ENCODE measurements at places on chromosomes 16 and 17.

GRCh38 chr17:49132699-49133364 lies at the start of gene B4GALNT2:
TSS of gene B4GALNT2 (plus strand) at chr17:49132769. CDS start at chr17:49132793, 24 bp downstream.
- peak; percentile 13 for DNase-seq

DNA sequence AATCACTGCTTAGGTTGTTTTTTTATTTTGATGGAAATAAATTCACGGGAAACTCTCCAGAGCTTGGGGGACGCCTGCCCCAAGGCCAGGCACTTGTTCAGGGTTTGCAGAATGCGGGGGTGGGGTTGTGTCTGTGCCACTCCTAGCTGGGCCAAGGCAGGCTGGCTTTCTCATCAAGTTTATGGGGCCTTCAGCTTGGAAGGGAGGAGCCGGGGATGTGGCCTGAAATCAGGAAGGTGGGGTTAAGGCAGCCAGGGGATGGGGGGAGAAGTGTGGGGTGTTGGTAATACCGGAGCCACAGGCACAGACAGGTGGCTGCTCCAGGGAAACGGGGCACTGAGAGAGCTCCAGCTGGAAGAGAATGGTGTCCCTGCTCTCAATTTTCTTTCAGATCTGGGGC lies 1.7 kb upstream of the CHAD start:
- DNase-seq, result no peak

- DNase-seq, result no peak
Observed at GRCh38 chr16:20957153-20957552, 56.6 kb downstream of the LYRM1 start.

DNA sequence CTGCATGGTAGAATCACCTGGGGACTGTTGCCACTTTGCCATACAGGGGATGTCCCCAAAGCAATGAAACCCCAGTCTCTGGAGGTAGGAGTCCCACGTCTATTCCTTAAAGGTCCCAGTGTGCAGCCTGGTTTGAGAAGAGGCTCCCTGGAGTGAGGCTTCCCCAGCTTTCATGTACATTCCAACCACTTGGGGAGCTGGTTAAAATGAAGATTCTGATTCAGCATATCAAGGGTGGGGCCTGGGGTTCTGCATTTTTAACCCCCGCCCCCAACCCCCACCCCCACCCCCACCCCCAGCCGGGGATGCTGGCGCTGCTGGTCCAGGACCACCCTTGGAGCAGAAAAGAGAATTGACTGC lies 241.2 kb downstream of the FOXL1 start:
- DNase-seq, result no peak

DNA sequence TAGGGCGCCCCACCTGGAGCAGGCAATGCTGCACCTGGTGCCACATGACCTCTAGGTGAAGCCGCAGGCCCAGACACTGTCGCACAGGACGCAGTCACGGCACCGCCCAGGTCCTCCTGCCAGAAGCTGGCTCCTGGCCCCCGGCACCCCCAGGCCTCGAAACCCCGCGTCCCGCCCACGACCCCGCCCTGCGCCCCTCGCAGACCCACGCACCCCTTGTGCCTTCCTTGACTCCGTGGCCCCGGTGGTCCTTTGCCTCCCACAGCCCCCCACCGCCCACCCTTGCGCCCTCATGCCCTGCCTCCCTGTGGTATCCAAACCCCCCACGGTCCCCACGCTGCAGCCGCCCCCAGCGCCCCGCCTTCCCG lies 6.3 kb upstream of the C1QTNF8 start:
- no peak for DNase-seq

DNA sequence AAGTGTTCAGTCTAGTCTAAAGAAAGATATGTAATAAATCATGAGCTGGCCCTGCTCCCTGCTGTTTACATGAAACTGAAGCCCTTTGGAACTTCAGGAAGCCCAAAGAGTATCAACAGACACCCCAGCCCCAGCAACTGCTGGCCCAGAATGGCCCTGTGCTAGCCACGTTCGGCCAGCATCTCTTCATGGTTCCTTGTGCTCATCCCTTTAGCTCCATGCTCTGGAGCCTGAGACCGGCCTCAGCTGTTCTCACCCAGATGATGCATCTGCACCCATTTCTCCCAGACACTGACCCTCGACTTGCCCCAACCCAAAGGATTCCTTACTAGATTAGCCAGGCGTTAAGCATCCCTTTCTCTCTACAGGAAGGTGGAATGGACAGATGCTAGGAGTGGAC lies 207.3 kb downstream of the HS3ST3B1 start:
- DNase-seq, result no peak

DNA sequence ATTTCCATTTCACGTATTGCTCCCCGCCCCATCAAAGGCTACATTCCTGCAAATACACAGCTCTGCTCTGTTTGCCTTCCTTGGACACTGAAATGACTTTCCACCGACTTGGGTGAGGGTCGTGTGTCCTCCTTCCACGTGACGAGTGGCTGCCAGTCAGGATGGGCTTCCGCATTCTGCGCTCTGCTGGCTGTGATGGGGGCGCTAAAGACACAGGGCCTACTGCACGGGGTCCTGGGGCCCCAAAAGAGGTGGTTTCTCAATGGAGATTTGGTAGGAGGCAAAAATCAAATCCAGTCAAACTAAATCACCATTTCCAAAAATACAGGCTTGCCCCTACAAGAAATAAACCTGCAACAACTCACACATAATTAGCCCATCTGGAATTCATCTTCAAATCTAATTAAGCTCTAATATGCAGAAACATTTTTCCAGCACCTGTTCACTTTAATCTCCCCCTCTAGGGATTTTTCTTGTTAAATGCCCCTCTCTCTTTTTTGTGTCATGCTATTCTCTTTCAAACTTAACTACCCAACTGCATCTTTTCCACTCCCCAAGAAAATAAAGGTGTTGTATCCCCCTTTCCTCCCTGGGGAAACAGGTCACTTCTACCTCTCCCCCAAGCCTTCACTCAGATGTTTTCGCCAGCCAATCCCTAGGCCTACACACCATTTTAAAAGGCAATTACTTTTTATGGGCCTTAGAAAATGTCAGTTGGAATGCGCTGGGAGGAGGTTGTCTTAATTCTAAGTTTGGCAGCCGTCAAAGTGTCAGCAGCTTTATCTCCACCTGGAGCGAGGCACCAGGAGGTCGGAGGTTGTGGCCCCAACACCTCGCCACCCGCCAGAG lies 21.9 kb upstream of the FAAP100 start:
- DNase-seq, result no peak

- DNase-seq, result no peak
Observed at GRCh38 chr17:6914711-6915110, 81.1 kb upstream of the ALOX12 start.

DNA sequence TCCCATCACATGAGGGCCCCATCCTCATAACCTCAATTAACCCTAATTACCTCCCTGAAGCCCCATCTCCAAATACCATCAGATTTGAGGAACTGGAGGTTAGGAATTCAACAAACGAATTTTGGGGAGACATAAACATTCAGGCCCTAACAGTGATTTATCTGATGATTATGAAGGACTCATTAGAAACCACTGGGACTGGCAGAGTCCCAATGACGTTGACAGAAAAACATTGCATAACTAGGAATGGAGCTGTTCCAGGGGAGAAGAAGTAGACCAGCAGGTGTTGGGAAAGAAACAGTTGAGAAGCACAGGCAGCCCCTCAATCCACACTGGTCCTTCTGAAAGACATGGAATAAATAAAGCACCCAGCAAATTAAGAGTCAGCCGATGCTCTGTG lies 282.0 kb downstream of the MAP2K4 start:
- DNase-seq, result no peak

DNA sequence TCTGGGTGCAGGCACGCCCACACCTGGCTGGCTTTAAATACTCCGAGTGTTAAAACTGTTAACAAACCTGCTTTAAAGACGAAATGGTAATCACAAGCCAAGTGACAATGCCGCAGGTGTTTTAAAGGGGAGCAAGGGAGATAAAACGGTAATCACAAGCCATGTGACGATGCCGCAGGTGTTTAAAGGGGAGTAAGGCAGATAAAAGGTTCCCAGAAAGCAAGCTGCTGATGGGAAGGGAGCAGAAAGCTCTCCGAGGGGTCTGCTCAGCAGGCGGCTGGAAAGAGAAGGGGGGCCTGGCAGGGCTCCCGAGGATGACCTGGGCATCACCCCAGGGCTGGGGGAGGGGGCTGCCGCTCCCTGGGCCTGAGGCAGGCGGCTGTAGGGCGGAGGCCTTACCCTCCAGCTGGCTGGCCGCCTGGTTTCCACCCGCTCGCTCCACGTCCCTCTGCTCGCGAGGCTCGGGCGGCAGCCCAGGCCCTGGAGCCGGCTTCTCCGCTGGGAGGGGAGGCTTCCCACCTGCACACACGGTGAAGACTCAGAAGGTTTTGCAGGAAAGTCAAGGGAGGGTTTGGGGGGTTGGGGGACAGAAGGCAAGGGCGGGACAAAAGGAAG lies 12.1 kb downstream of the NDUFAF8 start:
- DNase-seq, result no peak

DNA sequence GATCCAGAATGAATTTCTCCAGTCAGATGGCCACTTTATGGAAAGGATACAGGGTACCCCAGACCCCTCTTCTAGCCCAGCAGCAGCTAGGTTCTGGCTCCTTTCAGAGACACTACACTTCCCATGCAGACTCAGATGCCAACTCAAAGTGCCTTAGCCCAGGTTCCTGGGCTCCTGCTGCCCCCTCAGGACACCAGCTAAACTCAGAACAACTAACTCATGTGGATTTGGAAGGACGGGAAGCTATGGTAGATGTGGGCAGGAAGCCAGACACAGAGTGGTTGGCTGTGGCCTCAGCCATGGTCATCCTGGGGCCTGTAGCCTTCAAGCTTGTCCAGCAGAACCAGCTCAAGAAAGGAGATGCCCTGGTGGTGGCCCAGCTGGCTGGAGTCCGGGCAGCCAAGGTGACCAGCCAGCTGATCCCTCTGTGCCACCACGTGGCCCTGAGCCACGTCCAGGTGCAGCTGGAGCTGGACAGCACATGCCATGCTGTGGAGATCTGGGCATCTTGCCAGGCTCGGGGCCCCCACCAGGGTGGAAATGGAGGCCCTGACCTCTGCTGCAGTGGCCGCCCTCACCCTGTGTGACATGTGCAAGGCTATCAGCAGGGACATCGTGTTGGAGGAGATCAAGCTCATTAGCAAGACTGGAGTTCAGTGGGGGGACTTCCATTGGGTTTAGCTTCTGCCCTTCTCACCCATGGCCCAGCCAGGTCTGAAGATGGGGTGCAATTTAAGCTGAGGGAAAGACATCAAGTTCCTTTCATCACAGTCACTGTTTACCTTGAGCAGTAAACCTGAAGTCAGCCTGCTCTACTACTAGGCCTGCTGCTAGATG lies 111.8 kb downstream of the N4BP1 start:
- DNase-seq, result no peak

GRCh38 chr16:72850853-72851252 lies 197.1 kb downstream of the ZFHX3 start:
- DNase-seq, result no peak

Measured in GM12892 (cell line).